ENCODE measurements at places on chromosomes 7 and 10.

GRCh38 chr10:131909014-131909808, 8.4 kb downstream of the PPP2R2D start:
- DNase-seq: no peak

DNA sequence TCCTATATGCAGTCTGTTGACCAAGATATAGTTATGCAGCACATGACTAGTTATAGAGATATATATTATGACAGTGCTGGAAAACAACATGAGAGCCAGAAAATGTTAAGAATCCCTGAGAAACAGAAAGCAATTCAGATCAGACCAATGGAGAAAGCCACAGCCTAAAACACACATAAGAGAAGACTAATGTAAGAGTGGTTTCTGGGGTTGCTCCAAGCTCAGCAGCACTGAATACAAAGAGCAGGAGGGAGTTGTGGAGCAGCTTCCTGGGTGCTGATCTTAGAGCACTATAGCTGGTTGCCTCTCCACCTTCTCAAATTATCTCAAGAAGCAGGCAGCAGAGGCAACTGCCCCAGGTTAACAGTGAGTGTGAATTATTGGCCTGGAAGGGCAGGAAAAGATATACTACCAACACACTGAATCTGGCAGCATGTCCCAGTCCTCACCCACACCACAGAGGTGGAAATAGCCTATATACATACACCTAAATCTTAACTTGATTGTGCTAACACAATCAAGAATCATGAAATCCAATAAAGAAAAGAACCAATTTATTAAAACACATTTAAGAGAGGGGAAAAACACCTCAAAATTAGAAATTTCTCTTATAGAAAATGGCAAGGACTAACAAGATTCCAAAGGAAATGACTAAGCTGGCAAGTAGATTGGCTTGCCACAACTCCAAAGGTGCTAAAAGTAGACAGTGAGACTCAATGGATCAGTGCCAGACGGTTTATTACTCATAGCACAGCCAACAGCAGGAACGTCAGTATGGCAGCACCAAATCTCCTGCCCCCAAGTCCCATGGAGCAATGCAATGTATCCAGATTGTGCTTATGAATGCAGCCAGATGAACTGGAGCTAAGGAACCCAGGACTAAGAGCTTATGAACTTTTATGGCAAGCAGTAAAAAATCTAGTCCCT, 5.1 kb downstream of the PTTG1IP2 start:
- no peak for DNase-seq

GRCh38 chr10:20256969-20257368, 440.7 kb downstream of the PLXDC2 start:
- no peak for DNase-seq

GRCh38 chr10:71848325-71849275, 2.5 kb downstream of the PSAP start:
- DNase-seq: no peak

DNA sequence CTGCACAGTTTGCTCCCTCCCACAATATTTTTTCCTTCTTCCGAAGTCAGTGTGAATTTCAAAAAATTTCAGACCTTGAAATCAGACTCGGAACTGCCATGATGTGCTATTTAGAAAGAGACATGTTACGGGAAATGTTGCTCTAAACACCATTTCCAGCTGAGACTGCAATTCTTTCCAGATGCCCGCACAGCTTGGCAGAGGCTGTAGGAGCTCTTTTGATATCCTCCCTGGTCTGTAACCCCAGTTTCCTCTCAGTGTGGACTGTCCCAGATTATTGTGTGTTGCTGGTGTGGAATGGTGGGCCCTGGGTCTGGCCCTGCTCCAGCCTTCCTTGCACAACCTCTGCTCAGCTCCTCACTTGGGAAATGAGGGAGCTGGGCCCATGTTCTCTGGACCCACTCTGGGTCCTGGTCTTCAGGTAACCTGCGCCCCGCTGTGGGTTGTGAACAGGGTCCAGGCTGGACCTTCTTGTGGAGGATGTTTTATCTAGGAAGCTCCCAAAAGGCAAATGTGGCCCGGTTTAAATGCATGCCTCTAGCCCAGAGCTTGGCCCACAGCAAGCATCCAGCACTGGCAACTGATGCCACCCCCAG, 172.8 kb upstream of the CXCL12 start:
- DNase-seq: no peak

DNA sequence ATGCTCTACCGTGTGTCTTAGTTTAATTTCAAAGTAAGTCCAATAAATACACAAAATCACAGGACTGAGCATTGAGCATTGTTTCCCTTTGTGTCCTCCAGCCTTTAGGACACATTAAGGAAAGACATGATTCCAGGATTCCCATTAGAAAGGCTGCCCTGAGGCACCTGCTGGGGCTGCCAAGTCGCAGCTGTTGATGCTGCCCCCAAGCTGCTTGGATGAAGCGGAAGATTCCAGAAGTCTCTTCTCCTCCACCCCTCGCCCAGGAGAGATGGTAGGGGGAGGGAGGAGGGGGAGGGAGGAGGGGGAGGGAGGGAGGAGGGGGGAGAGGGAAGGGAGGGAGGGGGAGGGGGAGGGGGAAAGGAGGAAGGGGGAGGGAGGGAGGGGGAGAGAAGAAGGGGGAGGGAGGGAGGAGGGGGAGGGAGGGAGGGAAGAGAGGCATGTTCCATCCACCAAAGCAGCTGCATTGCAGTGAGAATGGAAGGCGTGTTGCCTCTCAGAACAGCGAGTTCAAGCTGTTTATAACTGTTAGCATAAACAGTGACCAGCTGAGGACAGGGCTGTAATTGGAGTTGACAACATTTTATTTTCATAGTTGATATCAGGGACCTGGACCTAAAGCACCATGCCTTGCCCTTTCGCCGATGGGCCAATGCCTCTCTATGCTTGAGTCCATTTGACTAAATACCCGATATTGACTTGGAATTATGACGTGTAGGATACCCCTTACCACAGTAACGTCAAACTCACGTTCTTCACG, 67.3 kb downstream of the DIP2C start:
- DNase-seq: no peak

DNA sequence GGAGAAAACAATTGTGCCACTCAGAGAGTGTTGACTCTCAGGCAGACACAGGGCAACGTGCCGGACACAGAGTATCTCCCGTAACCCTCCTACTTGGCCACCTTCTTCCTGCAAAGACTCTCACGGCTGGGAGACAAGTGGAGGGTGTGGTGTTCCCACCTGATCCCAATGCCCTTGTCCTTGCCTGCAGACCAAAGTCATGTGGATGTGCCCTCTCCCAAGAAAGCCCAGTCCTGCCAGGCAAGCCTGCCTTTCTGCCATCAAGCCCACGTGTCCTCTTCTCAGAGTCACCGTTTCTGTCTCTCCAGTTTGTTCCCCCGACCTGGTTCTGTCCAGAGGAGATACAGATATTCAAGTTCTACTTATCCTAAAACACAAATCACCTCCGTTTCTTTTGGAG, 723 bp downstream of the PNLIPRP2 start:
- no peak for DNase-seq

DNA sequence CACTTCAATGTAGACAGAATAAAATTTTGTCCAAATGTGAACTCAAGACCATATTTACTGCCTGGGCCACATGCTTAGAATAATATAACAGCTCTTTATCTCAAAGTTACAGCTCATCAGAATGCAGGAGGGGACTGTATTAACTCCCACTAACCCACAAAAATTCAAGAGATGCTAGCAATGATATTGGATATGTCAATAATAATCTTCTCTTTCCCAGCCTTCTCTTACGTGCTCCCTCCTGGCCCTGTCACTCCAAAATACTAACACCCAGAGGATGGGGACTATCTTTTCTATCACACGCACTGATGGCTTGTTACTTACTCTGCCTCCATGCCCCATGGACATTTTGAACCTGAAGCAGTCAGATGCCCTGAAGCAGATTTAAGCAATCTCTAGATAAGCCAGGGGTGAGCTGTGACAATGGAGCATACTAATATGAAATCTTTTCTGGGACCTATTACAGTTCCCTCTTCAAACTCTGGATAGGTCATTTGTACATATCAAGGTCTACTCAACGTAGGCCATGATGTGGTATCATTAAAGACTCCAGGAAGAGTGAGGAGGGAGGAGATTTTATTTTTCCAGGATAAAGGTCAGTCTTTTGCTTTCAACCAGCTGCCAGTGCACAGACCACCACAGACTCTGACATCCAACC, 803.0 kb downstream of the GRM8 start:
- no peak for DNase-seq

GRCh38 chr7:17608114-17608833, 309.8 kb downstream of the AHR start:
- DNase-seq: no peak

- no peak for DNase-seq
These were observed 96.7 kb upstream of the PIK3CG start for GRCh38 chr7:106768324-106768751.

GRCh38 chr10:62308101-62308500, 39.5 kb upstream of the RTKN2 start:
- DNase-seq: no peak

GRCh38 chr10:96118604-96119450, 11.3 kb upstream of the ZNF518A start:
- no peak for DNase-seq

DNA sequence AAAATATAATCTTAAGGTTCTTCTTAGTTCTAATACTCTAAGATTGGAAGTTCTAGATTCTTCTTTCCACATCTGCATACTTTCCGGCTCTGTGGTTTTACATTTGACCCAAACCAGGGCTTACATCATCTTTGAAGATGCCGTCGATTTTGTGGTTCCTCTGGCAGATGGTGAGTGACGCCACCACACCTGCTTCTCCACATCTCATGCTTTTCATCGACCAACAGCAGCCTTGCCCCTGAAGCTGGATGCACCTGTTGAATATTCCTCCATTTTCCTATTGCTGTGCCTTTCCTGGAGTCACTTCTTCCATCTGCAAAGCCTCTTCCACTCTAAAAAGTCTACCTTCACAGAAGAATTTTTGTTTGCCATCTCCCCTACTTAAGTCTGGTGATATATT, 121.3 kb downstream of the PRKCQ start:
- no peak for DNase-seq

GRCh38 chr10:117537904-117538524, 4.5 kb upstream of the EMX2 start:
- DNase-seq: no peak

GRCh38 chr10:125177641-125178640, 17.6 kb upstream of the CTBP2 start:
- no peak for DNase-seq

- DNase-seq: no peak
These were observed 88.2 kb downstream of the ELFN1 start for GRCh38 chr7:1758028-1758858.

GRCh38 chr10:28668363-28669226, 8.7 kb upstream of the BAMBI start:
- DNase-seq: no peak

- DNase-seq: no peak
These were observed 8.7 kb upstream of the SAMD9L start for GRCh38 chr7:93156884-93157283.

DNA sequence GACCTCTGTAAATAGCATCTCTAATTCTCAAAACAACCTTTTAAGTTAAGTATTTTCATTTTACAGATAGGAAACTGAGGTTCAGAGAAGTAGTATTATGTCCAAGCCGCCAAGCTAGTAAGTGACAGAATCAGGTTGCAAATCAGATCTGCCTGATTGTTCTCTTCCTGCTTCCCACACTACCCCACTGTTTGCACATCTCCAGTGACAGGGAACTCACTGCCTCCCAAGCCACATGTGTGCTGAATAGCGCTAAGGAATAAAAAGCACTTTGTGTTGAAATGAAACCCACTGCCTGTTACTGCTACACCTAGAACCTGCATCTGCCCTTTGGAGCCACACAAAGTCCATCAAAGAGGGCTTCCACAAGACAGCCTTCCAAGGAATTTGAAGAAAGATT, 45.1 kb upstream of the WDR11 start:
- no peak for DNase-seq

DNA sequence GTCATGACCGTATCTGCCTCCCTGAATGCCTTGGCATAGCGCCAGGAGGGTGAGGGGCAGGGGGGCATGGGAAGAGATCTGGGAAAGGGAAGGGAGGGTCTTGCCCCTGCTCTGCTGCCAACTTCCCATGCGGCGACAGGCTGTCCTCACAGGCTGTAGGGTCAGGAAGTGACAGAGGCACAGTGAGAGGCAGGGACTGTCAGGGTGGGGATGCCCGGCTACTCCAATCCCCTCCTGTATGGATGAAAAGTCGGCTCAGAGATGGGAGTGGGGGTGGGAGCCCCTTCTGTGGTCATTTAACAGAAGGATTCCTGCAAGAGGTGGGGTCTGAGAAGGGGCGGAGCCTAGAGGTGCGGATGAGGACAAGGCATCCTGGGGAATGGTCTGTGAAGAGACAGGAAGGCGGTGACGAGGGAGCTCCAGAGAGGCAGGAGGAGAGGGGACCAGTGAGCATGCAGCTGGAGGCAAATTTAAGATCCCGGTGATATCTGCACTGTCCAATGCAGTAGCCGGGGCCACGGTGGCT, 20.8 kb upstream of the UNC5B start:
- DNase-seq: no peak

GRCh38 chr7:144085978-144086377, at the start of gene OR2A12:
TSS of gene OR2A12 (plus strand) at chr7:144086278. CDS start at chr7:144095108, 8,830 bp downstream.
- no peak for DNase-seq

DNA sequence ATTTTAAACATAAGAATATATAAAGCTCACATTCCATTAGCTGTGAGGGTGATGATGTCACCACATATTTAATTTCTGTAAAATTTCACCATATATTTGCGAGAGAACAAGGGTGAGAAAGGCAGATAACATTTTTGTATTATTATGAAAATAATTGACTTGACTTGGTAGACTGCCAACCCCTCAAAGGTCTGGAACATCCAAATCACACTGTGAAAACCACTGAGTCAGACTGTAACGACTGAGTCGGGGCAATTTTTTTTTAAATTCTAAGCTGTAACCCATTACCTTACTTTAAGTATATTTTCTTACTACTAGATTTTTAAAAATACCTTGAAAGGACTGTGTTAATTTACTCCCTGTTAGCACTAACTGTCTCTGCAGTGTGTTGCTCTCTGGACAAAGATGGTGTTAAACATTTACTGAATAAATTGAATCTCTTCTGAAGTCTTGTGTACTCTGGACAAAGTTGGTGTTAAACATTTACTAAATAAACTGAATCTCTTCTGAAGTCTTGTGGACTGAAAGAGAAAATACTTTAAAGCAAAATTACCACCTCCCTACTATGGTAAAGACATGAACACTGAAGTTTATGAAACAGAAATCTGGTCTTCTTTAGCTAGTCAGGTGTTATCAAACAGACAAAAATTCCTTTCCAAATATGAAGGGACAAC, 14.1 kb downstream of the PDZD8 start:
- no peak for DNase-seq

- DNase-seq: no peak
These were observed 71.1 kb upstream of the CAMK2B start for GRCh38 chr7:44396496-44396895.

GRCh38 chr7:23469150-23469960, 936 bp downstream of the IGF2BP3 start:
- DNase-seq: no peak

- DNase-seq: no peak
These were observed 749.2 kb upstream of the PCDH15 start for GRCh38 chr10:55550236-55550635.
